ENCODE measurements at places on chromosomes 5 and 9.

- no peak for DNase-seq
These were observed 15.3 kb downstream of the FPGS start for GRCh38 chr9:127817881-127818434.

DNA sequence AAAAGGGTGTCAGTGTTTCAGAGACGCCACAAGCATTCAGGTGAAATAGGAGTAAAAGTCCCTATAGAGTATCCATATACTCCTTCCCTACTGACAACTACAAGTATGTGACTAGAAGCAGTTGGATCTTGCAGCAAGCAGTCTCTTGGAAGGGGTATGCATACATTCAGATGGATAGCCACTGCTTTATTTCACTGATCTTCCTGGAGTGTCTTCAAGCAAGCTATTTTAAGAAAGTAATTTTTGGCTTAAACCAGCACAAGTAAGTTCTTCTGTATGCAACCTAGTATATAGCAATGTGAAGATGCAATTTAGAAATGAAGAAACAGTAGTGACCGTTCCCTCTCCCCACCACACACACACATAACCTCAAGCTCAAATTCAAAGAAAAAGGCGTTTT is 446.8 kb upstream of the CDH18 start:
- no peak for DNase-seq

DNA sequence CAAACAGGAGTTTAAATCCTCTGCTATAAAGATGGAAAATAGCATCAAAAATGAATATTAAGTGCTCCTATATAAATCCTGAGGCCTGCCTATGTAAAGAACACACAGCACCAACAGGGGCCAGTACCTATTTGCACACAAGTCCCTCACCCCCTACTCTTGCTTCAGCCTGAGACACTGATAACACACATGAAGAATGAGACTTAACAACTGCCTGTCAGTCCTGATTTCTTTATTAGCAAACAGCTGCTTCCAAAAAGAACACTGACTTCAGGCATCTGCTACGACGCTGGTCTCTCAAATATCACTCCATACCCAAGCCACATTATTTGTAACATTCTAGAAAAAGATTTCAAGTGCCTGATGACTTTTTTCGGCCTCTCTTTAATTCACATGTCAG is 55.5 kb downstream of the MYO10 start:
- DNase-seq, result no peak

DNA sequence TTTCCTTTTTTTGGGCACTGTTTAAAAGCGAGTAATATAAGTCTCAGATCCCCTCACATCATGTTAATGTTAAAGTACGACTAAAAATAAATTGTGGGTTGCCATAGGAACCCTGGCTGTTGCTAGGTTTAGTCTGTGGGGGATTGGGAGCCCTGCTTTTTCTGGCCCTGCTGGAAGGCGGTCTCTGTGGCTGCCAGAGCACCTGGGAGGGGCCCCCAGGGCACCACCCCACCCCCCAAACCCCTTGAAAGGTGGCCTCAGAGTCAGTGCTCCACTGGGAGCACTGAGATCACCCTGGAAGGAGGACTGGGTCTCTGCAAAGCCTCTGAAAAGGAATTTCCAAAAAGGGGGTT is 66.2 kb upstream of the NEURL1B start:
- DNase-seq, result no peak

GRCh38 chr9:101485924-101486692 is 47.5 kb upstream of the RNF20 start:
- no peak for DNase-seq

- no peak for DNase-seq
These were observed 76.9 kb downstream of the GHR start for GRCh38 chr5:42500003-42500599.

DNA sequence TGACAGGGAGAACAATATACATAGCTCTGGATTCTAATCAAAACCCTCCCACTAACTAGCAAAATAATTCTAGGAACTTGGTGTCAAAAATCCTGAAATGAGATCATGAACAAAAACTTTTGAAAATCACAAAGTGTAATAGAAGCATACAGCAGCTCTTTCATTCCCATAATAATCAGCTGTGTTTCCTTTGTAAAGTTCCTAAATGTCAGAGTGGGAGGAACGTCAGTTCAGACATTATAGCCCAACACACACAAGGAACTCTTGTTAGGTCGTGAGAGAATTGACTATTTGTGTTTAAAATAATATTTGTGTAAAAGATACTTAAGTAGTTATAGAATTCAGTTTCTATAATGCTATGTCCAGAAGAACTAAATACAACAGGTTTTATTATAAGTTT is 312.8 kb downstream of the SEMA5A start:
- DNase-seq, result no peak

- DNase-seq, result no peak
These were observed 15.0 kb upstream of the PIP5K1B start for GRCh38 chr9:68690088-68690487.

GRCh38 chr5:75364571-75365280 is 27.7 kb downstream of the HMGCR start:
- DNase-seq, result no peak

- no peak for DNase-seq
These were observed at the start of gene FBLL1 for GRCh38 chr5:168528521-168529373. Gene FBLL1, plus strand, starts transcription at chr5:168529305. Its CDS starts 200 bp downstream, at chr5:168529505.

GRCh38 chr5:44294516-44294915 is 94.7 kb downstream of the FGF10 start:
- DNase-seq, result no peak

GRCh38 chr5:76274571-76274970 is 128.5 kb upstream of the IQGAP2 start:
- DNase-seq, result no peak

DNA sequence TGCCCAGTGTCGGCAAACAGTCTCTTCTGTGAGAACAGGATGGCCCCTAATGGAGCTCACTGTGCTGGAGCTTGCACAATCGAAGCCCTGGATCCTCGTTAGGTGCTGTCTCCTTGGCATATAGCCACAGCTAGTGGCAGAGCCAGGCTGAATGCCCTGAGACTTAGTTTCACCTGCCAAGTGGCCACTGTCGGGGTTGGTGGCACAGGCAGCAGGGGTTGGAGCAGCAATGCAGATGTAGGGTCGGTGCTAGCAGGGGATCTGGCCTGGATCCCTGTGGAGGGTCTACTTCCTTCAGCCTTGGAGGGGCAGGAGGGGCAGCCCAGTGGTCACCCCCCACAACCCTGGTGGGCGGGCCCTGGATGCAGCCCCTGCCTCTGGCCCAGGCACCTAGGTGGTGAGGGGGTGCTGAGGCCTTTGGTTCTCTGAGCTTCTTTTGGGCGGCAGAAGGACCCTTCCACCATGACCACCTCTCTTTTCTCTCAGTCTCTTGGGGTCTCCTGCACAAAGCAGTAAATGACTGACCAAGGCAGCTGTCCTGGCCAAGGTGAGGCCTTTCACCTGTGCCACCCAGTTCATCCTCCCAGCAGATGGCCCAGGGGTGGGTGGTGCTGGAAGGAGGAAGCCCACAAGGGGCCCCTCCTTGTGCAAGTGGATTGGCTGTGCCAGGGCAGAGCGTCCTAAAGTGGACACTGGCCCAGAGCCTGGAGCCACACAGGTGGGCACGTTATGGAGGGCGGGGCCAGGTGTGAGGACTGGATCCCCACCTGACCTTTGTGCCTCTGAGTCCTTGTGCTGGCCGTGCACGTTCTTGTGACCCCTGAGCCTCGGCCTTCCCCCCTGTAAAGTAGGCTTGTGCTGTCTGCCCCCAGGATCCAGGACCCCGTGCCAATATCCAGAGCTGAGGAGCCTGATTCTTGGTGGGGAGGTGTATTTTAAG is 44.8 kb downstream of the PHF2 start:
- DNase-seq, result no peak
